ENCODE measurements at places on chromosomes 3 and 15. TPM values are rescaled to one million over a fixed set of nuclear protein-coding genes. Genes with fewer than 3 reads are reported as not detected.

DNA sequence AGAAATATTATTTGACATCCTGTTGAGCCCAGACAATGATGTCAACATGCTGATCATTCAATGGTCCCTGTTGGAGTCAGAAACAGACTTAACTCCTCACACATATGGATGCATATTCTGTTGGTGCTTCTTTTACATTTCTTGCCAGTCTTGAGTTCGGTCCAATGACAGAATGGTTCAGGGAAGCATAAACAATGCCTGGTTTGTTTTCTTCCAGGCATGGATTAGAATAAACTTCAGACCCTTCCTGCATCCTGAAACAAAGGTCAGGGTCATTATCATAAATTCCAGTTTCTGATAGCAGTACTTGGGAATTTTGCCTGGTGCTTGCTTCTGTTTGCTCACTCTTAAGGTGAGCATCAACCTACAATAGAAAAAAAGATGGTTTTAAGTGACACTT lies 33.3 kb downstream of the BTLA start:
- no peak for DNase-seq

FAM174B gene
- 4.8 TPM for total RNA-seq

- no peak for DNase-seq
Observed at GRCh38 chr3:58482917-58483636, 8.8 kb upstream of the KCTD6 start.

- DNase-seq: no peak
Observed at GRCh38 chr3:29890801-29891200, 609.9 kb downstream of the RBMS3 start.

DNA sequence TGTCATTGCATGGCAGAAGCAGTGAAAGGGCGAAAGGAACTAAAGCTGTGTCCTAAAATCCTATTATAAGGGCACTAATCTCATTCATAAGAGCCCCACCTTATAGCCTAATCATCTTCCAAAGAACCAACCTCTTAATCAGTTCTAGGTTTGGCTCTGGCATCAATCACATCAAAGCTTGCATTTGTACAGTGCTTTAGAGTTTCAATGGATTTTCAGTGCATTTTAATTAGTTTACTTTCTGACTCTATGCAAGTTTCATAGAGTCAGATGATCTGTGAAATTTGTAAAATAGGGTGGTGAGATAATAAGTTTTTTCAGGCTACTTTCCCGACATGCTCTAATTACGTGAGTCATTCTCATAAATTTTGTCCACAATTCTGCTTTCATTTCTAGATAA lies 341.1 kb downstream of the DIPK2A start:
- no peak for DNase-seq

DNA sequence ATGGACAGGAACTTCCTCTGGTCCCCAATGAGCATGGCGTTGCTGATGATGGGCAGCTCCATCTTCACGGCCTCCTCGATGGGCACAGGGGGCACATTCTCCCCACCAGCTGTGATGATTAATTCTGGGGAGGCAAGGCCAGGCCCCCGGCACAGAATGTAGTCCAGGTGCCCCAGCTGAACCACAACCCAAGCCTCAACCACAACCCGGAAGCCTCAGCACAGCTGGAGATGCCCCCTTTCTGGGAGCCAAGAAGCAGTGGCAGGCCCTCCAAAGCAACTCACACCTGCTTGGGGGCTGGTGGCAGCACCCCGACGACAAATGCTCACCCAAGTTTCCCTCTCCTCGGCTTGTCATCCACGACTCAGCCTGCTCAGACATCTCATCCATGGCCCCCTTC lies 25.2 kb downstream of the IDH3A start:
- DNase-seq: peak; percentile 20

CHL1 gene
- total RNA-seq: not detected

- no peak for DNase-seq
Observed at GRCh38 chr3:50167069-50167840, 12.1 kb downstream of the SEMA3F start.

ATR gene
- 31.5 TPM for total RNA-seq

- DNase-seq: no peak
Observed at GRCh38 chr3:137767538-137768360, 3.6 kb downstream of the SOX14 start.

LRRIQ4 gene
- not detected for total RNA-seq

GRCh38 chr15:38164061-38164460 lies 88.6 kb upstream of the SPRED1 start:
- DNase-seq: no peak

GRCh38 chr3:42827654-42828053 lies 18.4 kb downstream of the ACKR2 start:
- no peak for DNase-seq

- DNase-seq: no peak
Observed at GRCh38 chr3:81839504-81840094, 78.2 kb upstream of the GBE1 start.

DNA sequence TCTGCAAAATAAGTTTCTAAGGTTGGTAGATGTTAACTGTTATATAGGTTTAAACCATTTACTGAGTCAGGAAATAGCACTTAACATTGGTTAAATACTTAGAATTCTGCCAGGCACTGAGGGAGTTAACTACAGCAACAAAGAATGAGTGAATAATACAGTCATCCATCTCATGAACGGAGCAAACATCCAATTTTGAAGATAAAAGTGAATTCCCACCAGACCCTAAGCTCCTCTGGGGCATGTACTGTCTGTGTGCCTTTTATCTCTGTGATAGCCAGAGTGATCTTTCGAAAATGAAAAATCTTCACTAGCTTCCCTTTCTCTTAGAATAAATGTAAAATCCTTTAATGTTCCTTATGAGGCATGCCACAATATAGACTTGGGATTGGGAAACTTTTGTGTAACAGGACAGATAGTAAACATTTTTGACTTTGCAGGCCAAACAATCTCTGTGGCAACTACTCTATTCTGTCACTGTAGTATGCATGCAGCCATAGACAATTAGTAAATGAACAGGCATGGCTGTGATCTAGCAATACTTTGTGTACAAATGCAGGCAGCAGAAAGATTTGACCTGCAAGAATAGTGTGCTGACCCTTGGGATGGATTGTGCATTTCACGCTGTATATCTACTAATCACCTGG lies 294.5 kb upstream of the LMCD1 start:
- DNase-seq: no peak

DNA sequence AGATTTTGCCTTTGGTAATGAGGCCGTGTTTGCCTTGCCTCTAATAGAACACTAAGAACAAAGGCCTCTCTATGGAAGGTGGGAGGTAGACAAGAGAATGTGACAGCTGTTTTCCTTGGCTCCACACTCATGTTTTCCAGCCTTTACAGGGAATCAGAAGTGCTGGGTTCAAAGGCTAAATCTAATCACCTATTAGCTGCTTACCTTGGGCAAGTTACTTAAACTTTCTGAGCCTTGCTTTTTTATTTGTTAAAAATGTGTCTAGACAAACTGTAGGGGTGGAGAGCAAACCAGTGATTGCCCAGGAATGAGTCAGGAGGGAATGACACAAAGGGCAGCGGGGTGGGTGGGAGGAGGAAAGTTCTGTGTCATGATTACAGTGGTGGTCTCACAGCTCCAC lies 179.0 kb downstream of the P3H2 start:
- no peak for DNase-seq

SLC49A4 gene
- 3.0 TPM for total RNA-seq

CSTA gene
- total RNA-seq: not detected

GRCh38 chr3:62631488-62631887 lies 243.7 kb downstream of the CADPS start:
- DNase-seq: no peak

ADAMTSL3 gene
- total RNA-seq: not detected

- DNase-seq: no peak
Observed at GRCh38 chr3:100042166-100042981, 71.9 kb downstream of the FILIP1L start.

TMEM266 gene
- total RNA-seq: not detected

- DNase-seq: peak; percentile 28
Observed at GRCh38 chr3:150681057-150681456, 22.7 kb downstream of the ERICH6 start.

TRPM1 gene
- not detected for total RNA-seq

DNA sequence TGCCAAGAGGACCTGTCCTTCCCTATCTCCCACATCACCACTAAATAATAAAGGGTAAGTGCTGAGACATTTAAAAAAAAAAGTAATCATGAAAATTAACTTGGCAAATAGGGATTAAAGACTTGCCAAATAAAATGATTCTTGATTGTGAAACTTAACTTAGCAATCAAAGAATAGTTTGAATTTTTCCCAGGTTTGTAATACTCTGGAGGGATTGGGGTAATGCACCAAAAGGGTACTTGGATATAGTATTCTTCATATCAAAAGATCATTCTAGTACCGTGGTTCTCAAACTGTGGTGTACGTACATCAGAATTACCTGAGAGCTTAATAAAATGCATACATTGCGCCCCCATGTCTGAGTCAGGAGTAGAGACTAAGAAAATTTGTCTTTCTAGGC lies 28.5 kb downstream of the CALML4 start:
- DNase-seq: no peak

DNA sequence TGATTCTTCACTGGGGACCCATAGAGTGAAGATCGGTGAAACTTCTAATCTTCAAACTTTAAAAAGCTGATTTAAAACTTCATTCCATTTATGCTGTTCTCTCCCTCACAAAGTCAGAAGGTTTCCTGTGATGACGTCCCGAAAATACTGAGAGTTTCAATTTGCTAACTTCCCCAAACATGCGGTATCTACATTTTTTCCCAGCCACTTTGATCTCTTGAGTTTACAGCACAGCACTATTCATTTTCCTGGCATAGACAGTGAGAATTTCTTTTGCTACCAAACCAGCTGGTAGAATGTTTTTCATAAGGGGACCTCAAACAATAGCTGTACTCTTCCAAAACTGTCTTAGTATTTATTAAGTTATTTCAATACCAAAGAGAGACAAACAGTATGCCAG lies 156.8 kb downstream of the LSAMP start:
- DNase-seq: no peak

DNA sequence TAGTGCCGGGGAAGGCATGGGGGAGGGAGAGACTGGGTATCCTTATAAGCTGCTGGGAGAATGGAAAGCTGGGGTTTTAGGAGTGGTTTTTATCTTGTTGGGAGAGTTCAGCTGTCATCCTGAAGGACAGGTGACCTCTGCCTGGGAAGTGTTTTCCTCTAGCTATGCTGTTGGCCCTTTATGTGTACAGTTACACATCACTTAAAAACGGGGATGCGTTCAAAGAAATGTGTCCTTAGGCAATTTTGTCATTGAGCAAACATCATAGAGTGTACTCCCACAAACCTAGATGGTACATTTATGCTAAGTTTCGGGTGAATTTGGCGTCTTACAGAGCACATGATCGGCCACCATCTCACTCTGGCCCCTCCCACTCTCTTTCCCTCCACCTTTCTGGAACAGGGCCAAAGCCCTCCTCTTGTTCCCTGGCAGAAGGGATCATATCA lies 164.3 kb upstream of the NUDT16 start:
- no peak for DNase-seq

- DNase-seq: no peak
Observed at GRCh38 chr3:48069339-48069738, 53.1 kb upstream of the MAP4 start.

- no peak for DNase-seq
Observed at GRCh38 chr15:90981681-90982080, 12.7 kb downstream of the PRC1 start.

THRB gene
- not detected for total RNA-seq

GRCh38 chr3:132721479-132722164 lies 587 bp downstream of the NPHP3 start:
- peak; percentile 42 for DNase-seq

SAXO2 gene
- 13.9 TPM for total RNA-seq

GRCh38 chr15:26722621-26723160 lies 50.2 kb downstream of the GABRB3 start:
- DNase-seq: no peak

GRCh38 chr15:90097475-90097874 lies 4.8 kb downstream of the IDH2 start:
- peak; percentile 84 for DNase-seq

DNA sequence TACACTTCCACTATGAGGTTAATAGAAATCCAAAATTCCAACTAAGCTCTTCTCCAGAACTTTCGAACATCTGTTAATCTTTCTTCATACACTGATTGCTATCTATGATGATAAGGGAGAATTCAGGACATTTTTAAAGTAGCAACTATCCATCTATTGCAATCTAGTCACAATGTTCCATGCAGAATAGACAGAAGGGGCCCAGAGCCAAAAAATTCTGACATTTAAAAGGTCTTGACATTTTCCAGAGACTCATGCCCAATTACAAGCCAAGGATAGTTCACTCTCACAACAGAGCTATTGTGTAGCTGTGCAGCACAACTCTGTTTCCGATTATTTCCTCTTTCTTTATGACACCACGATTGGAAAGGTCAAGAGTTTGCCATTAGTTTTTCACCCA lies 999.7 kb upstream of the ALCAM start:
- DNase-seq: no peak

AHSG gene
- total RNA-seq: not detected

GRCh38 chr3:113105966-113106660 lies 105.2 kb upstream of the BOC start:
- DNase-seq: no peak

- no peak for DNase-seq
Observed at GRCh38 chr3:9064850-9065249, 101.6 kb upstream of the RAD18 start.

- DNase-seq: no peak
Observed at GRCh38 chr3:55631766-55632331, 144.7 kb upstream of the WNT5A start.

FES gene
- total RNA-seq: 10.7 TPM

DNA sequence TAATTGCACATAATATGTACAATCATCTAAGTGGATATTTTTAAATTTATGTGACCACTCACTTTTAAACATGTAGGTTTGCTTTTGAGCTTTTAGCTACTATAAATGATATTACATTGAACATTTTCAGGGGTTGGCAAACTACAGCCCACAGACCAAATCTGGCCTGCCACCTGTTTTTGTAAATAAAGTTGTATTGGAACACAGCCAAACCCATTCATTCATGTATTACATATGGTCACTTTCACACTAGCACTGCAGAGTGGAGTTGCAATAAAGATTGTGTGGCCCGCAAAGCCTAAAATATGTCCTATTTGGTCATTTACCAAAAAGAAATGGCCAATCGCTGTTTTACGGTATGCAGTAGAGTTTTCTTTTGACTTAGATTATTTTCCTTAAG lies 21.2 kb downstream of the CMTM7 start:
- DNase-seq: no peak

MESP2 gene
- total RNA-seq: not detected

ADIPOQ gene
- total RNA-seq: not detected

Data from activated CD4-positive, alpha-beta T cell treated with anti-CD3 and anti-CD28 coated beads, Interleukin-2, amount 10 ng/mL, durations not matched to agents 7 days and 5 days (primary cell).